A549 treated with CORT108297 at 1 μM for 4 hours (cell line): ENCODE measurements at places on chromosomes 4 and X. TPM values are rescaled to one million over a fixed set of nuclear protein-coding genes. Genes with fewer than 3 reads are reported as not detected.

Gene GPR50
- 0.12 to 0.17 TPM (median 0.15 TPM) in 4 of 5 replicates, not detected in the other for total RNA-seq

Gene CNOT6L
- 6.9 to 11.2 TPM (median 10.0 TPM) in 5 replicates for total RNA-seq

Gene GPC3
- total RNA-seq = 0.18 TPM in 1 of 5 replicates, not detected in the others

Gene ARMCX1
- total RNA-seq = 0.32 to 0.68 TPM (median 0.34 TPM) in 5 replicates

Gene NPY5R
- total RNA-seq = not detected in 5 replicates

Gene TMEM150C
- total RNA-seq = 0.65 to 1.6 TPM (median 1.2 TPM) in 5 replicates

Gene TSPAN5
- 14.6 to 17.8 TPM (median 15.6 TPM) in 5 replicates for total RNA-seq

Gene ZNF711
- 0.78 to 0.91 TPM (median 0.81 TPM) in 5 replicates for total RNA-seq

Gene SMR3B
- total RNA-seq = not detected in 5 replicates

Gene PIN4
- 33.1 to 80.8 TPM (median 37.2 TPM) in 5 replicates for total RNA-seq

Gene STATH
- total RNA-seq = not detected in 5 replicates
